Brain pericyte (primary cell): ENCODE measurements at places on chromosomes 2 and 18.

GRCh38 chr18:48109961-48110493 lies 179.6 kb upstream of the SMAD2 start:
- no peak for DNase-seq

DNA sequence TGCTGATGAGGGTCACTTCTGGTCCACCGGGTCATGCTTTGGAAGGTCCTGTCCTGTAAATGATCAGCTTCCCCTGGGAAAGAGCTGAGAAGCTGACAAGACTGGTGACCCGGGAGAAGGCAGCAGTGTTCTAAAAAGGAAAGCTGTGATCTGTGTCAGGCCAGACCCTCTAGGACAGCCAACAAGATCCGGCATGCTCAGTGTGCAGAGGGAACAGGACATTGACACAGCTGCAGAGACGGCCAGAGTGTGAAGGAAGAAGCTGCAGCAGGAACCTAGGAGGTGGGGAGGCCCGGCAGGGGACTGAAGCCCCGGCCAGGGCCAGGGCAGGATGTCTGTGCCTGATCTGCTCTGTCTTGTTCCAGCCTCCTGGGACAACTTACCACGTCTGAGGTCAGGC lies 372.7 kb upstream of the ID2 start:
- no peak for DNase-seq

- no peak for DNase-seq
These were observed 365 bp downstream of the NDUFB3 start for GRCh38 chr2:201072201-201072530.

- no peak for DNase-seq
These were observed 324.5 kb upstream of the MYT1L start for GRCh38 chr2:2655453-2656114.

DNA sequence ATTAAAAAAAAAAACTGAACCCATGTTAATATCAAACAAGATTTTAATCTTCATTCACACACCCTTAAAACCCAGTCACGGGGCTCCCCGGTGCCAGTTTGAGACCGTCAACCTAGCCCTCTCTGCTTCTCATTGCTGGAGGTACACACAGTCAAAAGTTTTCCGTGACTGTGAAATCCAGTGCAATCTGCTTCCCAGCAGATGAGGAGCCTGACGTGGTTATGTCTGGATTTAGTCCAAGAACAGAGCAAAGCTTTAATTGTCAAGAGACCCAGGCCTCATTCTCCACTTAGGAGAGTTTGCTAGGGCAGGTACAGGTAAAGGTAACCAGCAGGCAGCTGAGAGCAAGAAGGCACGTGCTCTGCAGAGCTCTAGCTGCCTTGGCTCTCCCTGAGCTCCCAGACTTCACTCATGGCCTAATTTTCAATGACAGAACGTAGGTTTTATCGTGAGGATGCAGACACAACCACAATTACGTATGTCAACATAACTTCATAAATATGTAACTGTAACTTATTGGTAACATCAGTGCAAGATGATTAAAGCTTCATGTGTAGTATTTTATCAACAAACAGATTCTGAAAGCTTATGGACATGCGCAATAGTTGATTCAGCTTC lies 56.3 kb downstream of the SLC16A14 start:
- DNase-seq = no peak
